RWPE1 (cell line): ENCODE measurements at places on chromosomes 12 and 14.

DNA sequence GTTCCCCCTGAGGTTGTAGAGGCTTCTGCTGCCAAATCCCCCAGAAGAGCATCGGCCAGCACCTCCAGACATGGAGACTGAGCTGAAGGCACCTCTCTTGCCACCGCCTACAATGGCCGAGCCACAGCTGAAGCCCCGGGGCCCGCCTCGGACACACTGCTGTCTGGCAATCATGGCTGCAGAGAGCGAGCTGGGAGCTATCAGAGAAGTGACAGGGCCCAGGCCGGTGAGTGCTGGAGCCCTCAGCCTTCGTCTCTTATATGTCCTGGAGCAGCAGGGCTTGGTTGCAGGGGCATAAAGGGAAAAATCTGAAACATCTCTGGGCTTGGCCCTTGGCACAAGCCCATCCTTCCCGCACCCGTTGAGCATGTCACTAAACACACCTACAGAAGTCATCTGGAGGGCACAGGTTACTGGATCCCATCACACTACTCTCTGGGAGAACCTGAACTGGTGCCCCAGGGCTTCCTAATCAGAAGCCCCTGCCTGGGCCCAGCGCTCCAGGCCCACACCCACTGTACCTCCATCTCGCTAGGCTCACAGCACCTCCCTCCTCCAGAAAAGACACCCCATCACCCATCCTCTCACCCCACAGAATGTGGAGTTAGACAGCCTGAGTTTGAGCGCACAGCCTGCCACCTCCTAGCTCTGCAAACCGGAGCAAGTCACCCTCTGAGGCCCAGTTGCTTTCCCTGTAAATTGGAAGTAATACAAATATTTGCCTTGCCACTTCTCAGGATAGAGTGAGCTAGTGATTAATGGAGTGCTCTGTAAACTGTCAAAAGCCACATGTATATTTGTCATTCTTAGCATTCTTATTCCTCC, at the start of gene KRT4:
KRT4 (minus strand) TSS at position 232 of the 825 bp plus-strand sequence; CDS start at position 174, 58 bp downstream.
- no peak for DNase-seq

- no peak for DNase-seq
These were observed 648.2 kb upstream of the STXBP6 start for GRCh38 chr14:25698111-25698510.

- peak; percentile 84 for DNase-seq
These were observed 116.0 kb upstream of the NCOR2 start for GRCh38 chr12:124683152-124684124.

- DNase-seq = no peak
These were observed 34.8 kb downstream of the PTHLH start for GRCh38 chr12:27937768-27938167.

DNA sequence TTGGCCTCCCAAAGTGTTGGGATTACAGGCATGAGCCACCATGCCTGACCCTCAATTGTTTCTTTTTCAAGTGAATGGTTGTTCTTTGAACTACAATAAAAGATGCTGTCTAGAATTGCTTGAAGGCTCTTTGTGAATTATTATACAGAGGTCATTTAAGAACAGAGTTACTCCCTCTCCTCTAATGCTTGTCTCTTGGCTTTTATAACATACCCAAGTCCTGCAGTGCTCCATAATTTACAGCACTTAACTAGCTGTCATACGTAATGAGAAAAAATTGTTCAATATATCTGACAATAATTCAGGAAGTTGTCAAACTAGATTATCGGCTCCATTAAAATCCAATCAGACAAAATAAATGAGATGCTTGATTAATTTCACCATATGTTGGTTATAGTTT, 823.0 kb upstream of the ATXN7L3B start:
- DNase-seq = no peak

GRCh38 chr12:23415180-23415579, 534.3 kb downstream of the SOX5 start:
- no peak for DNase-seq

DNA sequence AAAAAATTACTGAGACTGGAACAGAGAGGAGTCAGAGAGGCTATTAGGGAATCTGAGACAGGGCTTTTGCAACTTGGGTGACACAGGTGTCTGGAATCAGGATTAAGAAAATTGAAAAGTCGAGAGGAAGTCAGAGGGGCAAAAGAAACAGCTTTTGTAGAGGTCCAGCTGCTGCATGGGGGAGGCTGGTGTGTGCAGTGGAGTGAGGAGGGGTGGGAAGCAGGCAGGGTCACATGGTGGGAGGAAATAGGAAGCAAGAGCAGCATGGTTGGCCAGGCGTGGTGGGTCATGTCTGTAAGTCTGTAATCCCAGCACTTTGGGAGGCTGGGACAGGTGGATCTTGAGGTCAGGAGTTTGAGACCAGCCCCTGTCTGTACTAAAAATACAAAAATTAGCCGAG, 69.7 kb upstream of the VRK1 start:
- no peak for DNase-seq

DNA sequence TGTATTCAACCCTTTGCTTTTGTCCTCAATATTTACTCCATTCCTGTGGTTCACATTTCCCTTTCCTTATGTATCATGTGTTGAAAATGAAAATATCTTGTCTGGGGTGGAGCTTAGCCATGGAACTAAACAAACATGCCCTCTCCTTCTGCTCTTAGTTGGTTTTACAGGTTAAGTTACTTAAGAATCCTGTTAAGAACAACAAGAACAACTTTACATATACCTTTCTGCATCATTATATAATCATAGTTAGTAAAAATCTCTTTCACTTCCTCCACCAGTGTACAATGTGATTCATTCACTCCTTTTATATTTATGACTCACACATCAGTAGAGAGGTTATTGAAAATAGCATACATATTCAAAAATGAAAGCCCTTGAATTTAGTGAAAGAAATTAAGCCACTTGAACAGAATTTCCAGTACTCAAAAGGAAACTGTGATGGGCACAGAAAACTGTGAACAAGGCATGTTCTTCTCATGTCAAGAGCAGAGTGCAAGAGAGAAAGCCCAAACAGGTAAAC, 307.7 kb downstream of the CCDC91 start:
- DNase-seq = peak; percentile 34

- DNase-seq = peak; percentile 75
These were observed 25.3 kb downstream of the HRK start for GRCh38 chr12:116855744-116856470.

- DNase-seq = no peak
These were observed 160.8 kb upstream of the LMO3 start for GRCh38 chr12:16766736-16767135.

DNA sequence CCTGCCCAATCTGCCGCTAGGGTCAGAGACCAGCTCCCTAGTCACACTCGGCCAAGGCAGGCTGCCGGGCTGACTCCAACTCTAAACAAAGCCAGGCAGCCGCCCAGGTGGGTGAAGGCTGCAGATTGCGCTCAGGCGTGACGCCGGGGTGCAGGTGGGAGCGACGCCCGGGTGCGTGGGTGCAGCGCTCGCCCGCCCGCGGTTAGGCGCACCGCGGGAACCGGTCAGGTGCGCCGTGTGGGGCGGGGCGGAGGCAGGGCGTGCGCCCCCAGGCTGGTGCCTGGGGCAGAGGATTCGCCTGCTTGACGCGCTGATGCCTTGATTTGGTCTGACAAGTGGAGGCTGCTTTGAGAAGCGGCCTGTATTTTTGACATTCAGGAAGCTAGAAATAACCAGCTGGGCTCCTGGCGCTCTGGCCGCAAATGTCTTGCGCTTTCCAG, 126.7 kb upstream of the HIF1A start:
- no peak for DNase-seq

DNA sequence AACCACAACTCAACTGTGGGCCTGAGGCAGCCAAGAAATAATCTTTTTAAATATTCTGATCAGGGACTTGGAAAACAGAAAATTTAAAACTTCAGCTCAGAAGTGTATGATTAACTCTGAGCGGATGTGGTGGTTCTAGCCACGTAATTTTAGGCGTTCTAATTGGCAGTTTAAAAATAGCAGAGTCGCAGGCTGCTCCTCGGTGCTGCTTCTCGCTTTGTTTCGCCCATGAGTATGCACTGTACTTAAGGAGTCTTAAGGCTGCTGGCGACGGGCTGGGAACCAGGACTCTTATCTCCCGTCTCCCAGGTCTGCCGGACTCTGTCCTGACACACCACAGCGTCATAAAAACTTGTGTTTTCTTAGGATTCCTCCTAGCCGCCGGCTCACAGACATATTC, 113.4 kb upstream of the PELI2 start:
- no peak for DNase-seq

DNA sequence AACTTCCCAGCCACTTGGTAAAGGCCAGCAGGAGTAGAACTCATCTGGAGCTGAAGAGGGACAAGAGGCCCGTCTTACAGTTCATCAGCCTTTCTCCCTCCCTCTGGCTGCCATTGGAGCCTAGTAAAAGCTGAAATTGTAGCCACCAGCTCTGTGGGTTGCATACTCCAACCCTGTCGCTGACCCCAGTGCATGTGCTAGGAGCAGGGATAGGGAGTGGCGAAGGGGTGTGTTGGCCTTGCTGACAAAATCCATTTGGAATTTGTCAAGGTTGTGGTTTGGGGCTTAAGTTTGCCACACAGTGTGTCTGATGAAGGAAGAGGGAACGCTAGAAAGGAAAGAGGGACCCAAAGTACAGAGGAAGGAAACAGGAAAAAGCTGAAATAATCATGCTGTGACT, 4.0 kb upstream of the ARF3 start:
- DNase-seq = no peak

DNA sequence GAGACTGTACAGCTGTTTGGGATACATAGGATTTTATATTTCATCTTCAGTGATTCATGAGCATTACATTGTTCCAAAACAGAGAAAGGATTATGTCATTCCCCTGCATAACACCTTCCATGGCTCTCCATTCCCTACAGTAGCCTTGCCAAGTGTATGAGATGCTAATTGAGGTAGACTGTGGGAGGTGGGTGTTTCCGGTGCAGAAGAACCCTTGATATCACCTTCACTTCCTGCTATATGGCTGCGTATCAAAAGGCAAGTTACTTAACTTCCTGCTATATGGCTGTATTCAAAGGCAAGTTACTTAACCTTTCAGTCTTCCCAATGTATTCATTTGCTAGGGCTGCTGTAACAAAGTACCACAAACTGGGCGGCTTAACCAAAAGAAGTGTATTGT, 11.2 kb downstream of the FAR2 start:
- no peak for DNase-seq

DNA sequence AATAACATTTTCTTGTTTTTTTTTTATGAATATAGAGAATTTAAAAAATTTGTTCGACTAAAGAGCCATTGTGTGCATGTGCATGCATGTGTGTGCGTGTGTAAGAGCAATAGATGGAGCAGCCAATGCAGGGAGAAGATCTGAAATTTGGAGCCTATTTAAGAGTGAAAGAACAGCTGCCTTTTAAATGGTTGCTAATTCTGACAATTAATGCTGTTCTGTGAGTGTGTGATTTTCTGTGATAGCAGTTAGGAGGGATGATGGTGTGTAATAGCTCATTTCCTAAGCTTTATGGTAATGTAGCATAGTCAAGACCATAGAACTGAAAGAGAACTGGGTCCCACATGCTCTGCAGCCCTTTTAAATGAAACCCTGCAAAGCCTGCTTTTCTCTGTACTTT, 137.9 kb downstream of the NRXN3 start:
- DNase-seq = no peak

DNA sequence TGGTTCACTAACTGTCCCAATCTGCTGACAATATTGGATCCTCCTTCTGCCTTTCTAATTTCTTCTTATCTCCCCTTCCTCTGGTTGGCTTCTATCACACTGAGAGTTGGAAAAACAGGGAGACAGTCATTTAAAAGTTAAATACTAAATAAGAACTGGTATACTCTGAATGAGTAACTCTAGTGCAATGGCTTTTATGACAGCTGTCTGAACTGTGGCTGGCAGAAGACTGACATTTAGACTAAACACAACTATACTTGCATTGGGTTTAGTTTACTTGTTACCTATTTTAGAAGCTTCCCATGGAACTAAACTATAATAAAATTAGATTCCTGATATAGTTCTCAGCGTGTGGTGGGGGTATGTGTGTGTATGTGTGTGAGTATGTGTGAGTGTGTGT, 7.9 kb upstream of the MAGOHB start:
- DNase-seq = no peak

DNA sequence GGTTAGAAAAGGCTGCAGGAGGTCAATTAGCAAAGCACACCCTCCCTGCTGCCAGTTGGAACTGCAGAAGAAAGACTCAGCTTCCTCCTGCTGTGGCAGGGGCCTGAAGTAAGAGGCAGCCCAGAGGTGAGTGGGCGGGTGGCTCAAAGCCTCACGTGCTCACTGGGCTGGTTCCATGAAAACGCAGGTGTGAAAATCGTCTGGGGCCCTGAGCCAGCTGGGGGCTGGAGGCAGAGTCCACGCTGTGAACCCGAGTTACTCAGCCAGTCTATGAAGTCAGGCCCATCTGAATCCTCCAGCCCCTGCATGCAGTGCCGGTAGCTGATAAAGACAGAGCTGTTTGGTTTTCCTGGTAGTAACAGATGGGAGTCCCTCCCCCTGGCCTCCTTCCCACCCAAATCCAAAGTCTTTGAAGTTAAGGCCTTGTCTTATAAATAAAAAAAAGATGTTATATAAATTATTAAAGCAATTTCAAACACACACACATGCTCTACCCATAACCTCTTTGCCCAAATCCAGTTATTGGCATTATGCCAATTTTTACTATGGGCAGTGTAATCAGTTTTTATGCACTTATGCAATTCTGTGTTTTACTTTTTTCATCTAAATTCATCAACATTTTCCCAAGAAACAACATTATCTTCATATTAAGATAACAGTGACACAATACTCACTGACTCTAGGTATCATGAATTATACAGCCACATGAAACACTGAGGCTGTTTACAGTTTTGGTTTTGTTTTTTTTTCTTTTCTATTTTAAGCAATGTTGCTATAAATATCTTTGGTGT, 57.9 kb upstream of the PNMA1 start:
- peak; percentile 71 for DNase-seq

DNA sequence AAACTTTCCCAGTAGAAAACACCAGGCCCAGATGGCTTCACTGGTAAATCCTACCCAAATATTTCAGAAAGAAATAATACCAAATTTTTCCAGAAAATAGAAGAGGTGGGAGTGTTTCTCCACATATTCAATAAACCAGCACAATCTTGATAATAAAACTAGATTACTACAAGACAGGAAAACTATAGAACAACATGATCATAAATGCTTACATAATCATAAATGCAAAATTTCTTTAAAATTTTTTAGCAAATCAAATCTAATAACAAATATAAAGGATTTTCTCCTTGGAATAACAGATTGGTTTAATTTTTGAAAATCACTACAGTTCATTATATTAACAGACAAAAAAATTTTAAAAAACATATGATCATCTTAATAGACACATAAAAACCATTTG, 294.5 kb downstream of the BCL11B start:
- no peak for DNase-seq

DNA sequence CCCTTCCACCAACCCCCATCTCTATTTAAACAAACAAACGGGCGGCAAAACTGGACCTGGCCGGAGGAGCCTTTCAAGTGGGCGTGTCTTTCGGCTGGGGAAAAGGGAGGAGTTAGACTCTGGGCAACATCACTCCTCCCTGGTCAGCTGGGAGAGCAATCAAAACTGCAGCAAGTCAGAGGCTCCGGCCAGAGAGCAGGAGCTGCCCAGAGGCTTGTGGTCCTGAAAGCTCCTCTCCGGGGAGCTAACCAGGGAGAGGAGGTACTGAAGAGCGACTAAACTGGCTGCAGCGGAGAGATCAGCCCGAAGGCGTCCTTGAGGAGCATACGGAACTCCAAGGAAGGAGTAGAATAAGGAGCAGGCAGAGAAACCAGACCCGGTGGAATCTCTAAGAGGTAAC, at the start of gene NEUROD4:
NEUROD4 (plus strand) TSS at position 191 of the 400 bp plus-strand sequence. CDS start 6,466 bp downstream, outside the sequence.
- DNase-seq = peak; percentile 49
